ENCODE measurements at places on chromosomes 16 and 17.

GRCh38 chr17:37478187-37478586, 11.5 kb upstream of the DUSP14 start:
- DNase-seq, result no peak

DNA sequence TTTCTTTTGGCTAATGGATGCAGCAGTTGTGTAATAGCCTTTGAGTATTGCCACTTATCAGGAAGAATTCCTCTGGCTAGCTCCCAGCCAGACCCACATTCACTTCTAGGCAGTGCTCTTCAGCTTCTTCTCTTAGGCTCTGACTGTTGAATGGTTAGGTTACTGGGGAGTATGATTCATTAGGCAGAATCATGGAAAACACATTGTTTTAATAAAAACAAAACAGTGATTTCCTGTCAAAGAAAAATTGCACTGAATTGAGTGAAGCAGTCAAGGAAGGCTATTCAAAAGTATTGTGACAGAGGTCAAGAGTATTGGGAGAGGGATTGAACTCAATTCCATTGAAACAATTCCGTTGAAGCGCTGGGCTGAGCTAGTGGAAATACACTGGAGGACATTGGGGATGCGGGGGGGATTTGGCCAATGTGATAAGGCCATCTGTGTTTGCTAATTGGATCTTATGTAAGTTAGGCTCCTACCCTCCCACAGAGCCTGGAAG, 68.0 kb downstream of the CNTNAP4 start:
- no peak for DNase-seq

DNA sequence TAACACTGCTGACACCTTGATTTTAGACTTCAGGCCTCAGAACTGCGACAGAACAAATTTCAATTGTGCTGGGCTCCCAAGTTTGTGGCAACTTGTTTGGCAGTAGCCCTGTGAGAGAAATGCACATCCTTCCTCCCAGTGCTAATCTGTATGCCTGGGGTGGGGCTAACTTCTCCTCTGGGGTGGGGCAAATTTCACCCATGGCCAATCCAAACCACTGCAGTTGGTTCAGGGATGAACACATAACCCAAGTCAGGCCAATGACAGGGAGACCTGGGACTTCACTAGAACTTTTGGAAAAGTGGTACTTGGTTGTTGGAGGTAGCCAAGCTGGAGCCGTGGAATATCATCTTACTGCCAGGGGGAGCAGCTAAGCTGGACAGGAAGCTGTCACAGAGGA, 56.3 kb downstream of the ABCC6 start:
- DNase-seq, result no peak

DNA sequence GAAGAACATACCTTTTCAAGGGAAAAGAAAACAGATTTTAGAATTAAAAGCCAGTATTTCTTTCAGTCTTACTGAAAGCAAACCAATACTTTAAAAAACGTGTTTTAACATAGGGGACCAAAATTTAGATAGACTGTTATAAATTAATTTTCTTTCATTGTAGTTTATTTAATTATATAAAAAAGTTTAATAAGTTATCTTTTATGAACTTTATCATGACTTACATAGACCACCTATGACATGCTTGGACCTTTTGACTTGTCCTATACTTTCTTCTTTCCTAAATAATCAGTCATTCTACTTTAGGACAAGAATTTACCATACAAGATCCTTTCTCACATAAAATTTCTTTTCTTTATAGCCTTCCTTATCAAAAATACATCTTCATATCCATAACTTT, 102.0 kb upstream of the HAS3 start:
- DNase-seq, result no peak

GRCh38 chr17:78304549-78305037, 55.3 kb downstream of the SOCS3 start:
- DNase-seq, result no peak

DNA sequence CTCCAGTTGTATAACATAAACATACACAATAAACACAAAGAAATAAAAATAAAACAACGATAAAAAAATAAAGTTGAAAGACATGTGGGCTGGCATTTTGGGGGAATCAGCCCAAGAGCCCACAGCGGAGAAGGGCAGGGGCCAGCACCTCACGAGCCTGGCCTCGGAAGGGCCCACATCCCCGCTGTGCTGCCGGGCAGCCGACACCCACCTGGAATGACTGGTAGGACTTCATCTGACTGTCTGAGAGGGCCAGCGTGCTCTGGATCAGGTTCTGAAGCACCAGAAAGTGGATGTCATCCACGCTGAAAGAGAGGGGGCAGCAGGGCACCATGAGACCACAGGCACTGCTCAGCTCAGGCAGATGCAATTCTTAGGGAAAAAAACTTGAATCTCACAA, 73.5 kb downstream of the GTF3C1 start:
- no peak for DNase-seq

DNA sequence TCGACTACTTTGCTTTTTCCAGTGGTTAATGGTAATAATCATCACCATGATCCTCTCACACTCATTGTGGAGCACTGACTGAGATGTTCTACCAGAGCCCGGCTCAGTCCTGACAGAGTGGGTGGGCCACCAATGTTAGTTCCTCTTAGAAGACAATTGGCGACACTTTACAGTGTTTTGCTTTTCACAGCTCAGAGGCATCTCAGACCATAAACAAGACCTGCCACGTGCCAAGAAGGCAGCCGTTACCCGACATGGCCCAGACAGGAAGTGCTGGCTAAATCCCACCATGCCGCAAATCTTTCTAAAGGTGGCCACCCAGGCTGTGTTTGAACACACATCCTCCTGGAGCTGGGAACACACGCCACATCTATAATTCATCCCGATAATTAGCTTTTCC, 103.7 kb downstream of the XYLT1 start:
- no peak for DNase-seq

- no peak for DNase-seq
Measured at GRCh38 chr17:10803830-10804475, at the start of gene TMEM238L. Gene TMEM238L, minus strand, starts transcription at chr17:10804099. Its CDS starts 136 bp downstream, at chr17:10803963.

GRCh38 chr17:4480929-4481898, 17.5 kb upstream of the SPNS2 start:
- no peak for DNase-seq

DNA sequence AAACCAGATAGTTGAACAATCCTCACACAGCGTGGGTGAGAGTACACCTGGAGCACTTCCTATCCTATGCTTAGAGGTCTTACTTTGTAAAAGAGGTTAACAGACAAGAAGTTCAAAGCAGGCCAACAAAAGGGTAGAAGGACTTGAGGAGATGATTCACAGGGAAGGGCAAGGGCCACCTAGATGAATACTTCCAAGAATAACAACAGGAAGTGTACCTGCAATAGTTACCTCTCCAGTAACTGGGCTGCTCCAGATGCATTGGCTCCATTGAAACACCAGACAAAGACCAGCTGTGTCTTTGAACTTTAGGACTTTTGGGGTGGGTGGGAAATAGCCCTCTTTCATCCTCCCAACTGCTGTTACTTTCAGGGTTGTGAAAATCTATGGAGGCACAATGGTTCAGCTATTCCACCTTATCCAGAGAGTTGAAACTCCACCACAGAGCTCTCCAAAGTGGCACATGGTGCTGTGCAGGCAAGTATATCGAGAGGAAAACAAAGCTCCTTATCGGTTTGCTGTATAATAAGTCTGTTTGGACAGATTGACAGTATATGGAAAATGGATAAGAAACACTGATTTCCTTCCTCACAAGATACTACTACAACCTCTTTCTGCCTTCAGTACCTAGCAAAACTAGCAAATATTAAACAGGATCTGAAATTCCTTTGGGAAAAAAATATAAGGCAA, 22.7 kb downstream of the RNF43 start:
- DNase-seq, result no peak

DNA sequence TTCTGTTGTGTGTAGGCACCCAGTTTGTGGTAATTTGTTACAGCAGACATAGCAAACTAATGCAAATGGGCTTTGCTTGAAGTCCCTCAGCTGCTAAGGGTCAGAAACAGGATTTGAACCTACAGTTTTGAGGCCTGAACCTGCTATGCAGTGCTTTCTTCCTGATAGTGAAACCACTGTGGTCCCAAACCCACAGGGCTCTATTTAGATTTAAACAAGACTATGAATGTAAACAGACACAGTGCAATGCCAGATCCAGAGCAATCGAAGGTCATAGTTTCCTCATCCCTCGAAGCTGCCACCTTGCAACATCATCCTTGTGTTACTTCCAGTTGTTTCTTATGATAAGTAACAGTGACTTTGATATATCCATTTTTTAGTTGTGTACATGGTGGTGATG, 630.2 kb downstream of the WWOX start:
- DNase-seq, result no peak

DNA sequence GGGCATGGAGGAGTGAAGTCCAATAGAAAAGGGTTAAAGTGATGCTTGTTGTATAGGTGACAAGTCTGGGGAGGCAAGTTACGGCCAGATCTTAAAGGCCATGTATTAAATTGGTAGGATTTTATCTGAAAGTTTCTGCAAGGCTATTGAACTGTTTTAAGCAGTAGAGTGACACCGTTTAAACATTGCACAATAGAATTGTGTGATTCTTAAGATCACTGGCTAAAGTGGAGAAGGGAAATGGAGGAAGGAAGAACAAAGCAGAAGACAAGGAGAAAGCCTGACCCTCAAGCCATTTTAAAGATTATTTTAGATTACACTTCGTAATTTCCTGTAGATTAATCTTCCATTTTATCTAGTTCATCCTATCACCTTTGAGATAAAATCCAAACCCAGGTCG, 5.6 kb upstream of the MPHOSPH6 start:
- DNase-seq, result no peak

DNA sequence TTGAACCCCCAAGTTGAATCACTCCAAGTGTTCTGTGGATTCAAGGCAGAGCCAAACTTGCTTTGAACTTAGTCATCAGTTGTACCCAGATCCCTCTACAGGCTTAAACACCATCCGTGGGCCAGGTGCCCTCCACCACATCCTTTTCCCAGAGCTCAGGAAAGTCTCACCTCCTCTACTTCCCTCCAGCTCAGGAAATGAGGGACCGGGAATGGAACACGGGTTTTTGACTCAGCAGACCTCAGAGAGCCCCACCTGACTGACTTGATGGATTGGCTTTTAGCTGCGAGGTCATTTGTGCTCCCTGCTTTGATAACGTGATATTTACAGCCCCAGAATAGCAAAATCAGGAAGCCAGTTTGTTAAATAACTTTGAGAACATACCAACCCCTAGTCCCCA, 20.1 kb downstream of the GID4 start:
- no peak for DNase-seq

DNA sequence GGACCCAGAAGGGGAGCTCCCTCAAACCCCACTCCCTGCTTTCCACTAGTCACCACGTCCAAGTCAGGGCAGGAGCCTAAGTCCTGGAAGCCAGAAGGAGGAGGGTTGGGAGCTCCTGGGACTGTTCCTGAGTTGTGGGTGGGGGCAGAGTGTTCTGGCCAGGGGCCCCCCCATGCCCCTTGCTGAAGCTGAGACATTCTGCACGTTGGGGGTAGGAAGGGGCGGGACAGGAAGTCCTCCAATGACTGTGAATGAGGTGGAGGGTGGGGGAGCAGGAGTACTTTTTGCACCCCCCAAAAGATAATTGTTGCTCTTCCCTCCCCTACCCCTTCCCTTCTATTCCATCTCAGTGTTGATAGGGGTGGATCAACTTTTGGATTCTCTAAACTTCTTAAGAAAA, 21.4 kb upstream of the C17orf113 start:
- DNase-seq, result no peak
